ENCODE measurements at places on chromosomes 13 and 19.

- peak; percentile 69 for DNase-seq
These were observed 3.6 kb downstream of the IFT88 start for GRCh38 chr13:20570517-20570916.

GRCh38 chr19:17347361-17347760 lies 10.0 kb downstream of the GTPBP3 start:
- DNase-seq: no peak

DNA sequence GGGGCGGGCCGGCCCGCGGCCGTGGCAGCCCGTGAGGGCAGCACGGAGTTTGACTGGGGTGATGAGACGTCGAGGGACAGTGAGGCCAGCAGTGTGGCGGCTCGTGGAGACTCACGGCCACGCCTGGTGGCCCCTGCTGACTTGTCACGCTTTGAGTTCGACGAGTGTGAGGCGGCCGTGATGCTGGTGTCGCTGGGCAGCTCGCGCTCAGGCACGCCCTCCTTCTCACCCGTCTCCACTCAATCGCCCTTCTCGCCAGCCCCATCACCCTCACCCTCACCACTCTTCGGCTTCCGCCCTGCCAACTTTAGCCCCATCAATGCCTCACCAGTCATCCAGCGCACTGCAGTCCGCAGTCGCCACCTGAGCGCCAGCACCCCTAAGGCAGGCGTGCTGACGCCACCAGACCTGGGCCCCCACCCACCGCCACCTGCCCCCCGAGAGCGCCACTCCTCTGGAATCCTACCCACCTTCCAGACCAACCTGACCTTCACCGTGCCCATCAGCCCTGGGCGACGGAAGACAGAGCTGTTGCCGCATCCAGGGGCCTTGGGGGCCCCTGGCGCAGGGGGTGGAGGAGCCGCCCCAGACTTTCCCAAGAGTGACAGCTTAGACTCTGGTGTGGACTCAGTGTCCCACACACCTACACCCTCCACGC lies 4.5 kb downstream of the CIC start:
- DNase-seq: no peak

- DNase-seq: no peak
These were observed 1210.1 kb downstream of the DIAPH3 start for GRCh38 chr13:58953638-58954037.

- no peak for DNase-seq
These were observed 5.9 kb downstream of the BORCS8 start for GRCh38 chr19:19185853-19186740.

- DNase-seq: no peak
These were observed 24.4 kb downstream of the SLC25A15 start for GRCh38 chr13:40813667-40814454.

- DNase-seq: no peak
These were observed 1.4 kb downstream of the GRIN3B start for GRCh38 chr19:1001538-1002166.

DNA sequence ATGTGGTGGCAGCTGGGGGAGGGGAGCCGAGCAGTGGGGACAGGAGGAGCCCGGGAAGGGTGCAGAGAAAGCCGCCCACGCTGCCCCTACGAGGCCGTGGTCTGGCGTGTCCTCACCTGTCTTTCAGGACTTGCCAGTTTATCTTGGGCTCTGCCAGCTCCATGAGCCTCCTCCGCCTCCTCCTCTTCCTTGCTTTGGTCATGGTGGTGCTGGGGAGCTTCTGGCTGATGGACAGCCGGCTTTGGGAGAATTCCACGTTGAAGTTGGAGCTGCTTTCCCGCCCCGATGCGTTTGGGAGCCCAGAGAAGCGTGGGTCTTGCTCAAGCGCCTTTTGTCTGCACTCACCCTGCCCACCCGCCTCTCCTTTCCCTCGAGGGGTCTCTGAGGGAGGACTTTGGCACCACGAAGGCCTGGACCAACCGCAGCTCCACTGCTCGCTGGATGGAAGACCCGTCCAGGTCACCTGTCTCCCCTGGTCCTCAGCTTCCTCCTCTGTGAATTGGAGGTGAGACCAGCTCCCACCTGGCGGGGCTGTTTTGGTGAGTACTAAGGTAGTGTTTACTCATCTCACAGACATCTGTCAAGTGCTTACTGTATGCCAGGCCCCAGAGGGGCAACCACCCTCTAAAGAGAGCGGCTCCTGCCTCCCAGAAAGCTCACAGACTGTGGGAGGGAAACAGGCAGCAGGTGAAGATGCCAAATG lies 29.7 kb upstream of the MIER2 start:
- DNase-seq: no peak

DNA sequence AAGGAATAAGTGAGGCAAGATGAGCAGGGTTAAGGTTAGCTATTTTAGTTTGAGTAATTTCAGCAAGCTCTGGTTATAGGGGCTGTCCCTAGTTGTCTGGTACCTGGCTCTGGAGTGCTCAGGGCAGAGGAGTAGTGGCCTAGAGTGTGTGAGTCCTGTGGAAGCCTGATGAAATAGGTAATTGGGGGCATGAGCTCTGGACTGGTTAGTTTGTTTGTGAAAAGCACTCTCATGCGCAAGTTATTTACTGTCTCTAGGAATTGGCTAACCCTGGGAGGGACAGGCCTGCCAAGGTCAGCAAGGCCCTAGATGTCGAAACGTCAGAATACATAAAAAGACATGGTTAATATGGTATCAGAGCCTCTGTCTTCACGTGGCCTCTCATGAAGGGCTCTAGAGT lies 900.1 kb downstream of the PCDH17 start:
- DNase-seq: no peak

DNA sequence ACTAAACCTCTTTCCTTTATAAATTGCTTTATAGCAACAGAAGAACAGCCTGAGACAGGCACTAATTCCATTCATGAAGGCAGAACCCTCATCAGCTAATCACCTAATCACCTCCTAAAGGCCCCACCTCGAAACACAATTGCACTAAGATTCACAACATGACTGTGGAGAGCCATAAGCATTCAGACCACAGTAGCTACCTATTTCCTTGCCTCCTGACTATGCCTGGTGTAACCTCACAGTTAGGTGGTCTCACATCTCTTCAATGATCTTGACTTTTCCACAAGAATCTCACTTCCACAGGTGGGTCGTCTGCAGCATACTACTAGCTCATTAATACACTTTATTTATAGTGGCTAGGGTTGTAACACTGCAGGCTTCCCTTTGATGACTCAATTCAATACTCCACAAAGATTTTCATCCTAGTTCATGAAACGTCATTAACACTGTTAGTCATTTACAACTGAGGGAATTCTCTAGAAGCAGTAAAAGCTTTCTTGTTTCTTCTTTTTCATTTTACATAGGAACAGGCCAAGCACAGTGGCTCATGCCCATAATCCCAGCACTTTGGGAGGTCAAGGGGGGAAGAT lies 27.1 kb downstream of the STK24 start:
- no peak for DNase-seq

DNA sequence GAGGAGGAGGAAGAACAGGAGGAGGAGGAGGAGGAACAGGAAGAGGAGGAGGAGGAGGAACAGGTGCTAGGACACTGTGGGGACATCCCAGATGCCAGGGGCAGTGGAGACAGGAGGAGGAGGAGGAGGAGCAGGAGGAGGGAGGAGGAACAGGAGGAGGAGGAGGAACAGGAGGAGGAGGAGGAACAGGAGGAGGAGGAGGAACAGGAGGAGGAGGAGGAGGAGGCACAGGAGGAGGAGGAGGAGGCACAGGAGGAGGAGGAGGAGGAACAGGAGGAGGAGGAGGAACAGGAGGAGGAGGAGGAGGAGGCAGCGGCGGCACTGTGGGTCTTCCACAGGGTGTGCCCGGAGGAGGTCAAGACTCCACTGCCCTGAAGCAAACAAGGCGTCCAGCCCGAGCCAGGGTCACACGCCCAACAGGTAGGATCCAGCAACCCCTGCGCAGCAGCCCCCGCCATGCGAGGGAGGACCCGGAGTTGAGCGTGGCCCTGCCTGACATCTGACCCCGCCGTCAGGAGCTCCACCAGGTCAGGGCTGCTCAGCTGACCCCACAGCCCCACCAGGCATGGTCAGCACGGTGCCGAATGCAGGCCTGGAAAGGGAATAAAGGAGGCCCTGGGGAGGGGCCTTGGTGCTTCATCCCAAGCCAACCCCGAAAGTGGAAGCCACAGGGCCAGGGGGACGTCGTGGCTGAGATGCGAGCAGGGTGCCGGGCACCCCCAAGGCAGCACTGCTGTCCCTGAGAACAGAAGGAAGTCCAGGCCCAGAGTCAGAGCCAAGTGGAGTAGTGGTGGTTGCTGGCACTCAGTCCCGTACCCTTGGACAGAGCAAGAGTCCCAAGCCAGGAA lies 9.2 kb downstream of the SBNO2 start:
- no peak for DNase-seq

DNA sequence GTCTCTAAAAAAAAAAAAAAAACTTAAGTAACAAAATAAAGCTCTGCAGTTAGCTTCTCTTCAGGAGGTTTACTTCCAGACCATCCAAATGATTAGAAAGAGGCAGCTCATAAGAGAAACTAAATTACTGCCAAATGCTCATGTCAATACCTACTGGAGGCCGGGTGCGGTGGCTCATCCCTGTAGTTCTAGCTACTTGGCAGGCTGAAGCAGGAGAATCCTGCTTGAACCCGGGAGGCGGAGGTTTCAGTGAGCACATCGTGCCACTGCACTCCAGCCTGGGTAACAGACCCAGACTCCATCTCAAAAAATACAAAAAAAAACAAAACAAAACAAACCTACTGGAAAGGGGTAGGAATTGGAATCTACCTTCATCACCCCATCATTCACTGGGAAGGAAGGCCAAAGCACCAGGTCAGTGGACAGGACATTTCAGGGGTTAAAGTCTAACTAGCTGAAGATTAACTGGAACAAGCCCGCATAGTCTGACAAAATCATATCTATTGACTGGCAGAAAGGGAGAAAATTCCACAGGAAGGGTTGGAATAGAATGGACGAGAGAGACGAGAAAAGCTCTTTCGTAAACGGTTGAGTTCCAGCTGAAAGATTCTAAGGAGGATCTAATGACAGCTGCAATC lies 1.3 kb downstream of the ZFP14 start:
- no peak for DNase-seq

- DNase-seq: no peak
These were observed 674 bp upstream of the FBXL12 start for GRCh38 chr19:9819596-9819909.

DNA sequence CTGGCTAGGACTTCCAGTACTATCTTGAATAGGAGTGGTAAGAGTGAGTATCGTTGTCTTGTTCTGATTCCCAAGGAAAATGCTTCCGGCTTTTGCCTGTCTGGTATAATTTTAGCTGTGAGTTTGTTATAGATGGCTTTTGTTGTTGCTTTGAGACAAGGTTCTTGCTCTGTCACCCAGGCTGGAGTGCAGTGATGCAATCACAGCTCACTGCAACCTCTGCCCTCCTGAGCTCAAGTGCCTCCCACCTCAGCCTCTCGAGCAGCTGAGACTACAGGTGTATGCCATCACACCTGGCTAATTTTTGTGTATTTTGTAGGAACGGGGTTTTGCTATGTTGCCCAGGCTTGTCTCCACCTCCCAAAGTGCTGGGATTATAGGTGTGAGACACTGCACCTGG lies 6.1 kb upstream of the ZNF543 start:
- no peak for DNase-seq

GRCh38 chr19:6533000-6533328 lies 2.1 kb downstream of the TNFSF9 start:
- no peak for DNase-seq

DNA sequence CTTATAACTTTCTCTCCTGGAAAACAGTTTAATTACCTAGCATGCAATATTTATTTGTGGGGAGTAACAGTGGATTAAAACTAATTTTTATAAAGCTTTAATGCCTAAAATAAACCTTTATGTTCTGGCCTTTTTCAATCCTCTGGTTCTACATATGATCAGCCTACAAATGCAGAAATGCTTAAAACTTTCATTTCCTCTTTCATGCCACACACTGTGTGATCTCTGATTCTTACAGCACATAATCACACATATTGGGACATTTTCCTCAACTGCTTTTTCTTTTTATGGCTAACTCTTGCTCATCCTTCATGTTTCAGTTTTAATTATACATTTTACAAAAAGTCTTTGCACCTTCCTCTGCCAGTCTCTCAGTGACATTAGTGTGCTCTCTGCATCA lies 910.8 kb upstream of the SLITRK6 start:
- DNase-seq: no peak

GRCh38 chr19:40210889-40211288 lies 7.3 kb downstream of the TTC9B start:
- no peak for DNase-seq

GRCh38 chr13:92913840-92914239 lies 312.8 kb upstream of the GPC6 start:
- no peak for DNase-seq

DNA sequence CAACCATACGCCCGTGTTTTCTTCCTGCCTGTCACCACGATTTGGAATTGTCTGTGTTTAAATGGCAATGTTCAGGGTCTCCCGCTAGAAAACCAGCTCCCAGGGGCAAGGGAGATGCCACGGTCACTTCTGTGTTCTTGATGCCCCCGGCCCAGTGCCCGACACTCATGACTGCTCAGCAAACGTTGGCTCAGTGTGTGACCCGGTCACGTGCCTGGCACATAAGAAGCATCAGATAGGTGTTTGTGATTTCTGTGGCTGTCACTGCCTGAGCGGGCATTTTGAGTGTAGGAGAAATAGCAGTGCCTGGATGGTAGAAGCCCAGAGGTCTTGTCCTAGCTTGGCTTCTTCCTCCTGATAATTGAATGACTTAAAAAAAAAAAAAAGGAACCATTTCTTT lies 15.5 kb downstream of the HDGFL2 start:
- DNase-seq: no peak

GRCh38 chr19:18646535-18647370 lies 9.9 kb downstream of the KLHL26 start:
- DNase-seq: no peak

GRCh38 chr19:48556163-48556562 lies 4.2 kb downstream of the SULT2B1 start:
- no peak for DNase-seq

GRCh38 chr19:47643281-47643680 lies 34.3 kb downstream of the BICRA start:
- DNase-seq: no peak

DNA sequence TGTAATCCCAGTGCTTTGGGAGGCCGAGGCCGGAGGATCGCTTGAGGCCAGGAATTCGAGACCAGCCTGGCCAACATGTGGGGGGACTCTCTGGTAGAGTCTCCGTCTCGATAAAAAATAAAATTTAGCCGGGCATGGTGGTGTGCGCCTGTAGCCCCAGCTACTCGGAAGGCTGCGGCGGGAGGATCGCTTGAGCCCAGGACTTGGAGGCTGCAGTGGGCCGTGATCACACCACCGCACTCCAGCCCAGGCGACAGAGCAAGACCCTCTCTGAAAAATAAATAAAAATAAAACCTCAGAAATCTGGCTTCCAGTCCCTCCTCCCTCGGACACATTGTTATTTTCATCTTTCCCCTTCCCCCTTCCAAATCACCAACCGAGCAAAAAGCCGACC lies 332 bp downstream of the IRGQ start:
- DNase-seq: no peak

DNA sequence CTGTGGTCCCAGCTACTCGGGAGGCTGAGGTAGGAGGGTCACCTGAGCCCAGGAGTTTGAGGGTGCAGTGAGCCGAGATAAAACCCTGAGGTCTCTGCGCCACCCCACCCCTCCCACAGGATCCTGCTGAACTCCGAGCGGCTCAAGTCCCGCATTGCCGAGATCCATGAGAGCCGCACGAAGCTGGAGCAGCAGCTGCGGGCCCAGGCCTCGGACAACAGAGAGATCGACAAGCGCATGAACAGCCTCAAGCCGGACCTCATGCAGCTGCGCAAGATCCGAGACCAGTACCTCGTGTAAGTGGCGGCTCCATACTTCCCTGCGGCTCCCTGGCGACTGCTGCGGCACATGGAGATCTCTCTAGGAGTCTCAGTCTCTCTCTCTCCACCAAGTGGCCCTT lies 6.6 kb upstream of the IFI30 start:
- no peak for DNase-seq

GRCh38 chr19:1884291-1884718 lies 991 bp downstream of the ABHD17A start:
- DNase-seq: no peak

GRCh38 chr19:29687244-29687896 lies 22.1 kb downstream of the PLEKHF1 start:
- peak; percentile 90 for DNase-seq
